ENCODE measurements at places on chromosomes 1 and 21.
A peak's percentile ranks its signal among the peaks of the same experiment; 100 is the strongest.

DNA sequence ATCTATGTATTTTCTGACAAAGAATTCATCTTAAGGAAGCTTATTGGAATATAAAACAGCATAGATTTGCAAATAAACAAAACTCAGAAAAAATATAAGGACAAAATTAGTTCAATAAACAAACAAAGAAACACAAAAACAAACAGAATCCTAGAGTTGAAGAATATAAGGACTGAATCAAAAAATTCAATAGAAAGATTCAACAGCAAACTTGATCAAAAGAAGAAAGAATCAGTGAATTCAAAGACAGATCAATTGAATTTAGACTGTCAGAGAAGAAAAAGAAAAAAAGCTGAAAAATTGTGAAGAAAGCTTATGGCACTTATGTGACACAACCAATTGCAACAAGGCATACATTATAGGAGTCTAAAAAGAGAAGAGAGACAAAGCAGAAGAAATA lies 770.0 kb upstream of the RGS18 start:
- no peak for DNase-seq

DNA sequence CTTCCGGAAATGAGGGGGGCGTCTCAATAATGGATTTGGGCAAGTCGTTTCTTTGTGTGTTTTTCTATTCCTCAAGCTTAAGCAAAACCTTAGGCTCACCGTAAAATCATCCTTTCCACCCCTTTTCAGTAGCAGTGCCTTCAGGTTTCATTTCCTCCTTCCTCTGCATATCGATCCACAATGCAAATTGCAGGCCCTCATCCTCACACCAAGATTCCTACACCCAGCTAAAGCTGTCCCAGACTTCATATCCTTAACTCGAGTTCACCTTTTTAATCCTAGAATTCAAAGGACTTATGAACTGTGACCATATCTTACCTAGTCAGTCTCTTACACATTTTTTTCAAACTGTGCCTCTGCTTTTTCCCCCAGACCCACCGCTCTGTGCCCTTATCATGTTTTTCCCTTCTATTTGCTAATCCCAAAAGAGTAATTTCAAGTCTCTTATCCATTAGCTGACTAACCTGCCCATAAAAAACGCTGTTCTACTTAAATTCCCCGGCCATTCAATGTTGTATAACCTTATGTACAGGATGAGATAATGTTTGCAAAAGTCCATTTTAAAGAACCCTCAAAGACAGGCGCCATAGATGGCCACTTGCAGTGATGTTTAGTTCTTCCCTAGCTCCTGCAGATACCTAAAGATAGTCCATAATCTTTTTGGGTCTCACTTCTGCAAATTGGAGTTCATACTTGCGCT lies 1.5 kb downstream of the AKIRIN1 start:
- DNase-seq, result no peak

- no peak for DNase-seq
These were observed 35.4 kb downstream of the VANGL1 start for GRCh38 chr1:115677182-115677555.

- no peak for DNase-seq
These were observed 29.0 kb downstream of the DHCR24 start for GRCh38 chr1:54857746-54858561.

GRCh38 chr1:168106274-168106673 lies 30.5 kb downstream of the GPR161 start:
- no peak for DNase-seq

- DNase-seq, result no peak
These were observed 2.0 kb downstream of the AGRN start for GRCh38 chr1:1021920-1022259.

DNA sequence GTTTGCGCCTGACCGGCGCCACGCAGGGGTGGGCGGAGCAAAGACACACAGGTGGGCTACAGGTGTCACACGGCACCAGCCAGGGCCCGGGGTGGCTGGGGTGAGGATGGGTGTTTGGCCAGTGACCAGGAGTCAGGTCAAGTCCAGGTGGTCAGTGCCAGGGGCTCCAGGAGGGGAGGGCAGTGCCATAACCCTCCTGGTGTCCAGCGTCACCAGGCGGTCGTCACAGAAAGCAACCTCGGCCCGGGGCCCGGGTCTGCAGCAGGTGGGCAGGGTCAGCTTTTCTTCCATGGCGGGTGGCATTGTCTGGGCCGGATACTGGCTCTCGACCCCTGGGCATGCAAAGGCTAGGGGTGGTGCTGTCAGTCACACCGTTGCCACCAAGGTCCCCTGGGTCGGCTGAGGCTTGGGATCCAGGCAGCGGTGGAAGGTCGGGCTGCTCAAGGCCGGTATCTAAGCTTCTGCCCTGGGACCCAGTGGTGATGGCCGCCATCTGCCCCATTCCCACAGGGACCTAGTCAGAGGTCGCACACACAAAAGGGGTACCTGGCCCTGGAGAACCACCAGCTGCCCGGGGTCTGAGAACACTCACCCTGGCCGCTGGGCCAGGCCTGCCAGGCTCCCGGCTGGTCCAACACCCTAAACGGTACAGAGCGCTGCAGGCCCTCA lies 1.8 kb downstream of the FNDC10 start:
- no peak for DNase-seq

DNA sequence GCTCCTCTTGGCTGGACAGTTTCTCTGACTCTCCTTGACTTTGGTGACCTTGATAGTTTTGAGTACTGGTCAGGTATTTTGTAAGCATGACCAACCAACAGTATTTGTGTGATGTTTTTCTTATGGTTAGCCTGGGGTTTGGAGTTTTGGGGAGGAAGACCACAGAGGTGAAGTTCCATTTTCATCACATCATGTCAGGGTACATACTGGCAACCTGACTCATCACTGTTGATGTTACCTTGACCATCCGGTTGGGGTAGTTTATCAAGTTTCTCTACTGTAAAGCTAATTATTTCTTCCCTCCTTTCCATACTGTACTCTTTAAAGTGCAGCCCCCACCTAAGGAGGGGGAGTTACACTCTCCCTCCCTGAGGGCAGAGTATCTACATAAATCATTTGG lies 13.4 kb downstream of the OSCP1 start:
- no peak for DNase-seq

- peak; percentile 27 for DNase-seq
These were observed 10.0 kb downstream of the NCF2 start for GRCh38 chr1:183580281-183580682.

DNA sequence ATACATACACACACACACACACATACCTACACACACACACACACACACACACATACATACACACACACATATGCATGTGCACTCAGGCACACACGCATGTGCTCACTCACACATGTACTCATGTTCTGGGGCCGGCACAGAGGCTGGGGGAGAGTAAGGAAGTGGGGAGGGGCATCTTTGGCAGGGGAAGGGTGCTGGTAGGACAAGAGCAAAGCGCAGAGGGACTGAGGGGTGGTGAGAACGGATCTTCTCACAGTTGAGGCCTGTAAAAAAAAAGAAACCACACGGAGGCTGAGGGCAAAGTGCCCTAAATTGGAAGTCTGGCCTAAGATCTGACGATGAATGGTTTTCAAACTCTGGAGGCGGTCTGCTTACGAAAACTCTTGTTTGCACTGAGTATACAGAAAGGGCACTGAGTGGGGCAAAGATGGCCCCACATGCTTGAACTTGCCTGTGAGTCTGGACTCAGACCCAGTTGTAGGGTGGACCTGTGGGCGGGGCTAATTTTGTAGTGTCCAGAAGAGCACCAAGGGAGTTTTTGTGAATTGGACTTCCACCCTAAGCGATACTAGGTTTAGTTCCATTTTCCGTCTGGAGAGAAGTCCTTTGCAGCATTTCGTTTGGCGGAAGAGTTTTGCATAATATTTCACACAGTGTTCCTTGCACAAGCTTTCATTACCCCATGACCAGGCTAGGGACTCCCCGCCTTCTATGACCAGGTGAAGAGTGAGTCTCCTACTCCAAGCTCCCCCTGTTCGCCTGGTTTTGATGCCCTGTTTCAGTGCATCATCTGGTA lies 79.3 kb upstream of the LYST start:
- no peak for DNase-seq

- no peak for DNase-seq
These were observed 161.3 kb downstream of the TSEN15 start for GRCh38 chr1:184212649-184213314.

DNA sequence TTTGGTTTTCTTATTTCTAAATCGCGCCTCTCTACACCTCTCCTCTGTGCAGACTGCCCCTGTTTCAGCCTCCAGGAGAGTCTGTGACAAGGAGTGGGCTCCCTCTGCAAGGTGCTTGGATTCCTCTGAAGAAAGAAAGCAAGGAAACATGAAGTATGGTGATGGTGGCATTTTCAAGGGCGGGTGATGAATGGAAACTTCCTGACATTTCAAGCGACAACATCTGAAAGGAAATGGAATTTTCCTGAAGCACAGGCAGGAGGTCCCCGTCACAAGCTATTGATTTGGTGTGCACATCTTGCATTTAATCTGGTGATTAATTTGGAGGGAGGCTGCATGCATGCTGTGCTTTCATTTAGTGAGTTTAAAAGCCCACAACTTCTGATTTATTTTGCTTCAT lies 164.6 kb upstream of the FGGY start:
- no peak for DNase-seq

- no peak for DNase-seq
These were observed at the start of gene FMO3 for GRCh38 chr1:171090604-171091003. Gene FMO3 (plus strand): TSS chr1:171090905. CDS start chr1:171092659, 1,754 bp downstream.

DNA sequence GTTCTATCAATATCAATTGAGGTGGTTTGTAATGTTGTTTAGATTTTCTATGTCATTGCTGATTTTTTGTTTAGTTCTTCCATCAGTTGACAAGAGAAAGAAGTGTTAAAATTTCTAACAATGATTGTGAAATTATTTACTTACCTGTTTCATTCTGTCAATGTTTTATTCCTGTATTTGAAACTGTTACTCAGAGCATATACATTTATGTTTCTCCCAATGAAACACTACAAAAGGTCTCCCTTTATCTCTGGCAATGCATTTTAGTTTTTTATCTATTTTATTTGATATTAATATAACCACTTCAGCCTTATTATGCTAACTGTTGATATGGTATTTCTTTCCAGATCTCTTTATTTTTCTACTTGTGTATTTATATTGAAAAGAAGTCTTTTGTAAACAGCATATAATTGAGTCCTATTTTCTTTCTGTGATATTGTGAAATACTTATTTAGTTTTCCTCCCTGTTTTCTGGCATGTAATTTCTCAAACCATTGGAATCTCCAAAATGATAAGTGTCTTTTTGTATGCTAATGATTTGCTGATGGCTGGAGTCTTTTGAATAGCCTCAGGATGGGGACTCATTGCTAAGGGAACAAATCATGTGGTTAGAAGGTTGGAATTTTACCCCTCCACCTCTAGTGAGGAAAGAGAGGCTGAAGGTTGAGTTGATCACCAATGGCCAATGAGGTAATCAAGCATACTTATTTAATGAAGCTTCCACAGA lies 122.0 kb downstream of the ADSS2 start:
- no peak for DNase-seq

GRCh38 chr1:87048237-87048636 lies 133.8 kb downstream of the HS2ST1 start:
- no peak for DNase-seq

- no peak for DNase-seq
These were observed 107.1 kb downstream of the SPSB1 start for GRCh38 chr1:9399510-9400424.

DNA sequence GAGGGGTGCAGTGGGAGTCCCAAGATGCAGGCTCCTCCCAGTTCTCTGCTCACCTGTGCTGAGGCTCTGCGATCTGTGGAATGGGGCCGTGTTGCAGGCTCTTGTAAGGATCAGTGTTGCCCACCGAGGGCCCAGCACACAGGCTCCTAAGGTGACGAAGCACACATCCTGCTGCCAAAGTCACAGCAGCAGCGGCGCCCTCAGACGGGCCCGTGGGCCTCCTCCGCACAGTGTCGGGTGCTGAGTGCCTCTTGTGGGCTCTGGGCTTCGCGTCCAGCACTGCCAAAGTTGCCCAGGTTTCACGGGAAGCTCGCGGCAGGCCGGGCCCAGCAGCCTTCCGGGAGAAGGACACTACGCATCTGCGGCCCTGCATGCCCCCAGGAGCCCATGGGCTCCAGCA lies 72.1 kb upstream of the ABCG1 start:
- DNase-seq, result peak; percentile 41

DNA sequence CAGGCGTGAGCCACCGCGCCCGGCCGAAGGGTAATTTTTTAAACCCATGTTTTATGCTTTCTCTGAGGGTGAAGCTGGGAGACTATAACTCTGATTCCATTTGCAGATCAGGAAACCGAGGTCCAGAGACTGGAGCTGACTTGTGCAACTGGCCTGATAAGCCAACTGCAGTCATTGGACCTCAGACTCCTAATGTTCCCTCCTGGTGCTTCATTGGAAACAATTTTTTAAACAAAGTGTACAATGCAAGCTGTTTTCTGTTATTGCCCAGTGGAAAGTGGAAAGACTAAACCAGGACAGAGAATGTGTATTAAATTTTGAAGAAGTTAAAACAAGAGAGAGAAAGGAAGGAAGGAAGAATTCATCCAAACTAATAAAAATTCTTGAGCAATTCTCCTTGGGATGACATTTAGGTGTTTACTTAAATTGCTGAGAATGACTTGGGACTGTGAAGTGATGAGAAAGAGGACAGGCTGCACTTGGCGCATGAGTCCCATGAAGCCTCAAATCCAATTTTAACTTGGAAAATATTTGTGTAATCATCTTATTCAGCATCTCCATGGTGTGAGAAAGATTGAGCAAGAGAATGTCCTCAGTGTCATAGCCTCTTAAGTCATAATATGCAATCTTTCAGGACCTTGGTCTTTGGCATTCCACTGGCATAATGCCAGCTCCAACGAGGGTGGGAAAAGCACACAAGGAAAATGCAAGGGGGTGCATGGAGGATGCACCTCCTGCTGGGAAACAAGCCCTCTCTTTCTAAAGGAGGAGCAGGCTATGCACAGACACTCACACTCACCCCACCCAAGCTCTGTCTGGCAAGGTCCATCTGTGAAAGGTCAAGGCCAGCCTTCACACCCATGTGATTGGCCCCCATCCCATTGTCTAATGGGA lies 342.0 kb downstream of the SIPA1L2 start:
- DNase-seq, result peak; percentile 68

GRCh38 chr1:40774266-40774998 lies 9.2 kb upstream of the KCNQ4 start:
- no peak for DNase-seq

GRCh38 chr1:183597656-183598347 lies 7.5 kb upstream of the NCF2 start:
- DNase-seq, result no peak

GRCh38 chr1:84991097-84991920 lies 5.6 kb downstream of the MCOLN2 start:
- DNase-seq, result no peak

DNA sequence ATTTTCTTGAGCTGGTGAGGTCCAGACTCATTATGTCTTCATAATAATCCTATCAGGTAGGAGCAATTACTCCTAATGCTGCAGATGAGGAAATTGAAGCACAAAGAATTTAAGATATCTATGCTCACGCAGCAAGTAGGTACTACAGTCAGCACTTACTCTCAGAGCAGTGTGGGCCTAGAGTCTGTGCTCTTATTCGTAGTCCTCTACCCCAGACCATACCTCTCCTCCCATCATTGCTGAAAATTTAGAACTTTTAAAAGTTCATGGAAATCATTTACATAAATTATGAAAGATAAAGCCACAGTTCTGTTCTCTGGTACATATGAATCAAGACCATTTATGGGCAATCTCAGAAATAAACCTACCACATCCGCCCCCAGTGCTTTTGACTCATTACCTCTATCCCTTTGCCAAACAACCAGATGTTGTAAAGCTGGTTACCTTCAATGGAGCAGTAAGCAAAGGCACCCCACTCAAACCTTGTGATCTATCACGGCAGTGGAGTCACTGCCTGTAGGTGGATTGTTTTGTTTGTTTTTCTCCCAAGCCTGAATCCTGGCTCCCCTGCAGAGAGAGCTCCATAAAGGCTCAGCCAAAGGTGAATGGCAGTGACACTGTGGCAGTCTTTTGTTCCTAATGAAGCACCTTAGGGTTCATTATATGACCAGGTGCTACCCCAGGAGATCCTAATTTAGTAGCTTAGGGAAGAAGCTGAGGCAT lies 20.9 kb upstream of the MAN1A2 start:
- DNase-seq, result no peak
